ENCODE measurements at places on chromosomes 1 and 21. TPM values are rescaled to one million over a fixed set of nuclear protein-coding genes. Genes with fewer than 3 reads are reported as not detected.

GPR3 gene
- total RNA-seq, result 1.3 TPM

POGZ gene
- total RNA-seq, result 126 TPM

SPRR1A gene
- 36.3 TPM for total RNA-seq

ANKRD34A gene
- total RNA-seq, result 0.94 TPM

OR6K6 gene
- not detected for total RNA-seq

SLC45A1 gene
- 0.67 TPM for total RNA-seq

CFAP126 gene
- total RNA-seq, result 0.76 TPM

FMOD gene
- total RNA-seq, result 8.3 TPM

MYBPH gene
- not detected for total RNA-seq

TMEM82 gene
- total RNA-seq, result 1.1 TPM

CROCC gene
- 23.5 TPM for total RNA-seq
